Anterior cingulate cortex (tissue), 58 donors: ENCODE measurements at places on chromosomes 16 and 17.

- DNase-seq: no peak
Measured at GRCh38 chr17:8593276-8593675, 37.2 kb downstream of the MYH10 start.

DNA sequence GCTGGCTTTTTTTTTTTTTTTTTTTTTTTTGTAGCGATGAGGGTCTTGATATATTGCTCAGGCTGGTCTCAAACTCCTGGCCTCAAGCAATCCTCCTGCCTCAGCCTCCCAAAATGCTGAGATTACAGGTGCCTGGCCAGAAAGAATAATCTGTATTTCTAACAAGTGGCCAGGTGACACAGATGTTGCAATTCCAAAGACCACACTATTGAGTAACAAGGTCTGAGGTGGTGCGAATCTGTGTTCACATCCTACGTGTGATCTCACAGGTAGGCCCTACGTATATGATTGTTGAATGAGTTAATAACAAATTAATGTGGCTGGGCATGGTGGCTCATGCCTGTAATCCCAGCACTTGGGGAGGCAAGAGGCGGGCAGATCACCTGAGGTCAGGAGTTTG, 33.3 kb downstream of the OTOA start:
- no peak for DNase-seq

- DNase-seq: no peak
Measured at GRCh38 chr16:86956437-86956836, 360.8 kb downstream of the C16orf95 start.

- no peak for DNase-seq
Measured at GRCh38 chr16:20137194-20137593, 63.5 kb upstream of the GPR139 start.

- no peak for DNase-seq
Measured at GRCh38 chr16:57621521-57622271, 6.7 kb upstream of the ADGRG1 start.

DNA sequence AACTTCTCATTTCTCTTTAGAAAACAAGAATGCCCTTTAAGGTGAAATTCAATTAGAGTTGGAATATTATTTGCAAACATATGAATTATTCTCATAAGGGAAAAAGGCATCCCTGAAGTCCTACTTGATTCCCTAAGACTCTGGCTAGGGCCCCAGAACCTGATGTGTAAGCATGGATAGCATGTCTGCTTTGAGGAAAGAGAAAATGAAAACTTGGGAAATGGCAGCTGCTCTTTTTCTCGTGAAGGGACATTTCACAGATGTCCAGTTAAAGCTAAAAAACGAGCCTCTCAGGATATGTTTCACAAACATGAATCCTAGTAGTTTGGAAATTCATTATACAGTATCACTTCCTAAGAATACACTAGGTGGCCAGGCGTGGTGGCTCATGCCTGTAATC, 112.3 kb upstream of the CLEC3A start:
- DNase-seq: no peak

GRCh38 chr16:26988186-26988585, 78.5 kb upstream of the C16orf82 start:
- DNase-seq: no peak

DNA sequence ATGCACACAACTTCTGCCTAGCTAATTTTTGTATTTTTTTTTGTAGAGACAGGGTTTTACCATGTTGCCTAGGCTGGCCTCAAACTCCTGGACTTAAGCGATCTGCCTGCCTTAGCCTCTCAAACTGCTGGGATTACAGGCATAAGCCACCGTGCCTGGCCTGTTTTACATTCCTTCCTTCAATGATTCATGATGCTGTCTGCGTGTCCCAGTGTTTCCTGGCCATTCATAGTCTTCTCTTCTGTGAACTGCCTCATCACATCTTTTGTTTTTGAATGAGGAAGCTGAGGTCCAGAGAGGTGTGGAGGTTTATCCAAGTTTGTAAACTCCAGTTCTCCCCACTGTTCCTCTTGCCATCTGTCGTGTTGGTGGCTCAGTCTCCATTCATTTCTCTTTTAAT, 64.5 kb upstream of the MED9 start:
- no peak for DNase-seq

GRCh38 chr17:33927732-33928133, 327.4 kb upstream of the CCL2 start:
- no peak for DNase-seq
